H9 (cell line): ENCODE measurements at places on chromosomes 5 and 9.

- no peaks in the 10 kb centered on the region for H3K27me3 ChIP-seq
- peaks cover 55% of the 10 kb centered on the region for H3K36me3 ChIP-seq
- H3K4me3 ChIP-seq: no peak overlapping the region
- no peaks in the 10 kb centered on the region for H3K4me1 ChIP-seq
Measured at GRCh38 chr5:69261034-69261433, 26.3 kb downstream of the CDK7 start.

DNA sequence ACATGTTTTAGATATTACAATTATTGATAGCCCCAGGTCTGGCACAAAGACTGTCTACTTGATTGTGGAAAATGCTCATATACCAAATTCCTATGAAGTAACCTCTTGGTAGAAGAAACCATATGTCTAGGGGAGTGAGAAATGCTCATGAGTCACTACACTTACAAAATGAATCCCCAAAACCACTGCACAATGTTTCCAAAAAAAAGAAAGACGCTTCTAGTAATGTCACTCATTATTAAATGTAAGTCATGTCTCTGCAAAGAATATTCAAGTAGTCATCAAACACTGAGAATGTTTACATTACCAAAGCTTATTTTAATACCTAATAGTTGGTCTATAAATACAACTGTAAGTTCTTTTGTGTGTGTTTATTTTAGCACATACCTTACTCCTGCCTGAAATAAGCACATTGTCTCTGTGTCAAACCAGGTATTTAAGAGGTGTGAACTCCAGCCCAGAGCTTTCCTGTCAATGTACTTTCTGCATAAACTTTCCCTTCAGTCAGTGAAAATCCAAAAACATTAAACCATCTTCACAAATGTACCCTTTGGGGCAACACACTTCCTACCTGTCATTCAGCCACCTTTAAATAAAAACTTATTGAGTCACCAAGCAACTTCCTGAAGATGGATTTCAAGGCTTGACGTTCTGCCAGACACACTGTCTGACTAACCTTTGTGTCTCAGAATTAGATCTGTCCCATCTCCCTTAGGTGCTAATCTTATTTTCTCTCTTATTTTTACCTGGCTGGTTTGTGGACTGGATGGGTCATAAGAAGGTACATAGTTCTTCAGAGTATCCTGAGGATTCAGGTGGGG is 194.0 kb downstream of the NFIB start:
- no peak overlapping the region for H3K27ac ChIP-seq
- H3K36me3 ChIP-seq: no peaks in the 10 kb centered on the region
- no peaks in the 10 kb centered on the region for H3K4me1 ChIP-seq
- H3K27me3 ChIP-seq: no peaks in the 10 kb centered on the region
- H3K4me3 ChIP-seq: no peak overlapping the region

GRCh38 chr9:32430720-32431119 is 46.3 kb downstream of the ACO1 start:
- no peak for DNase-seq
- no peaks in the 10 kb centered on the region for H3K27me3 ChIP-seq
- no peak overlapping the region for H3K27ac ChIP-seq
- H3K4me1 ChIP-seq: no peaks in the 10 kb centered on the region
- H3K4me3 ChIP-seq: no peak overlapping the region

GRCh38 chr5:82749461-82749820 is 327.8 kb downstream of the TMEM167A start:
- no peaks in the 10 kb centered on the region for H3K27me3 ChIP-seq
- H3K4me1 ChIP-seq: no peaks in the 10 kb centered on the region

DNA sequence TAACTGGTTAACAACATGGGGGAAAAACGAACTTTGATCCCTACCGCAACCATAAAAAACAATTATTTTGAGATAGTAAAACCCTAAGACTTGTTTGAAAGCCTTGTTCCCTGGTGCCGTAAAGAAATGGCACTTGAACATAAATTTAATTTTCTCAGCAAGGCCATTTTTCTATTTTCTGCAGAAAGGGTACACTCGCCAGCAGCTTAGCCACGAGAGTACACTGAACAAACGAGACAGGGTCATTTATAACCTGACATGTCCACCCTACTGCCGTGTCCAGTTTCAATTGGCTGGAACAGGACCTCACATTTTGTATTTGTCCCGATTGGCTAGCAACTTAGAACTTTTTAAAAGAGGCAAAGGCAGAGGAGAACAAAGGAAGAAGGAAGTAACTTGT is 26.8 kb downstream of the FBXW11 start:
- peaks cover 31% of the 10 kb centered on the region for H3K4me1 ChIP-seq
- H3K27ac ChIP-seq: peak overlapping the region; percentile 75
- DNase-seq: peak; percentile 54
- no peaks in the 10 kb centered on the region for H3K27me3 ChIP-seq
- peaks cover 12% of the 10 kb centered on the region for H3K36me3 ChIP-seq

DNA sequence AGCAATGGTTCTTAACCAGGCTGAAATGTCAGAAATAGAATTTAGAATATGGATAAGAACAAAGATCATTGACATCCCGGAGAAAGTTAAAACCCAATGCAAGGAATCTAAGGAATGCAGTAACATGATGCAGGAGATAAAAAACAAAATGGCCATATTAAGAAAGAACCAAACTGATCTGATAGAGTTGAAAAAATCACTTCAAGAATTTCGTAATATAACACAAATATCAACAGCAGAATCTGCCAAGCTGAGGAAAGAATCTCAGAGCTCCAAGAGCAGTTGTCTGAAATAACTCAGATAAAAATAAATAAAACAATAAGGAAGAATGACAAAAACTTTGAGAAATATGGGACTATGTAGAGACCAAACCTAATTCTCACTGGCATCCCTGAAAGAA is 37.8 kb upstream of the TAS2R1 start:
- no peaks in the 10 kb centered on the region for H3K36me3 ChIP-seq
- no peak for DNase-seq
- no peak overlapping the region for H3K4me3 ChIP-seq
- no peak overlapping the region for H3K27ac ChIP-seq

DNA sequence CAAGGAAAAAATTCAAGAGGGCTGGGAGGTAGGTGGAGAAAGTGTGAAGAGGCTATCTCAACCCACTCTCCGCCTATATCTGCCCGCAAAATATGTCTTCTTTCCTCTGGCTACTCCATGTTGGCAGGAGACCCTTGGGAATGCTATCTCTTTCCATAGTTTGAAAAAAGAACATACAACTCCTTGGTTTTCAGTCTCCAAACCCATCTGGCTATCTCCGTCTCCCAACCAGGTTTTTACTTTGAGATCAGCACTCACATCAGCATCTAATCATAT is 109.9 kb upstream of the IFNE start:
- no peaks in the 10 kb centered on the region for H3K36me3 ChIP-seq
- DNase-seq: no peak
- no peaks in the 10 kb centered on the region for H3K27me3 ChIP-seq
- H3K27ac ChIP-seq: no peak overlapping the region

- DNase-seq: no peak
- H3K4me1 ChIP-seq: peaks cover 12% of the 10 kb centered on the region; the same call in 1 of the 2 replicates
- H3K36me3 ChIP-seq: no peaks in the 10 kb centered on the region
- H3K27me3 ChIP-seq: peaks cover 21% of the 10 kb centered on the region
Measured at GRCh38 chr5:154611341-154611767, 133.3 kb upstream of the HAND1 start.

DNA sequence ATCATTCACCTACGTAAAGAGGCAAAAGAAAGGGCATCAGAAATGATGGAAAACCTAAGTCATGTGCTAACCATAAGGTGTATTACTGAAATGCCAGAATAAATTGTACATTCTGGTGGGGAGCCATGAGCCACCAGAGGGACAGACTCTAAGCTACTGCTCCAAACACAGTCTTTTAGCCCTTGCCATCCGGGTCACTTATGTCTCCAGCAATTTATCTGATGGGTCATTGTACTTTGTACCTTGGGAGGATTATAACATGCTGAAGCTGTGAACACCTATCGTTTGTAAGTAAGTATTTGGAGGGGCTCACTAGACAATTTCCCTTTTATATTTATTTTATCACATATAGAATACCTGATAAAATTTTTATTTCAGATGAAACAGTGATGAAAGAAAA is 495.1 kb downstream of the KIF4B start:
- no peak overlapping the region for H3K27ac ChIP-seq
- H3K36me3 ChIP-seq: no peaks in the 10 kb centered on the region
- no peaks in the 10 kb centered on the region for H3K27me3 ChIP-seq
- peaks cover 9% of the 10 kb centered on the region; the same call in 1 of the 2 replicates for H3K4me1 ChIP-seq
- no peak overlapping the region for H3K4me3 ChIP-seq
